Daoy (cell line): ENCODE measurements at places on chromosomes 11 and 22.

DNA sequence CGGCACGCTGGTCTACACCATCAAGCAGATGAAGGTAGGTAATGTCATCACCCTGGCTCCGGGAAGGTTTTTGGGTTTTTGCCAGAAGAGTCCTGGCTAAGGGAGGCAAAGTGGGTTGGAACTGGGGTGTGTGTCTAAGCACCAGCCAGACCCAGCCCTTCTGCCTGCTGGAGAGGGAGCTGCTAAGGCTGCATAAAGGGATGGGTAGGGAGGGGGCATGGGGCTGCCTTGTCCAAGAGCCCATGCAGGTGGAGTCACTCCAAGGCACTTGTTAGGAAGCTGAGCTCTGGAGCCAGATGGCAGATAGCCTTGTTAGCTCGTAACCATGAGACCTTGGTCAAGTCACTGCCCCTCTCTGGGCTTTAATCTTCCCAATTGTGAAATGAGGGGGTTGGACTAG lies 48.0 kb downstream of the TIMP3 start:
- DNase-seq = no peak

GRCh38 chr11:27420722-27421572 lies 51.6 kb downstream of the LGR4 start:
- no peak for DNase-seq

- DNase-seq = no peak
These were observed 7.1 kb upstream of the MGAT3 start for GRCh38 chr22:39449708-39450107.

GRCh38 chr11:38461751-38462150 lies 1863.7 kb upstream of the RAG2 start:
- DNase-seq = no peak

- peak; percentile 65 for DNase-seq
These were observed 130.5 kb upstream of the C11orf58 start for GRCh38 chr11:16607675-16608644.

GRCh38 chr22:28072066-28072465 lies 153.0 kb upstream of the PITPNB start:
- DNase-seq = peak; percentile 35

DNA sequence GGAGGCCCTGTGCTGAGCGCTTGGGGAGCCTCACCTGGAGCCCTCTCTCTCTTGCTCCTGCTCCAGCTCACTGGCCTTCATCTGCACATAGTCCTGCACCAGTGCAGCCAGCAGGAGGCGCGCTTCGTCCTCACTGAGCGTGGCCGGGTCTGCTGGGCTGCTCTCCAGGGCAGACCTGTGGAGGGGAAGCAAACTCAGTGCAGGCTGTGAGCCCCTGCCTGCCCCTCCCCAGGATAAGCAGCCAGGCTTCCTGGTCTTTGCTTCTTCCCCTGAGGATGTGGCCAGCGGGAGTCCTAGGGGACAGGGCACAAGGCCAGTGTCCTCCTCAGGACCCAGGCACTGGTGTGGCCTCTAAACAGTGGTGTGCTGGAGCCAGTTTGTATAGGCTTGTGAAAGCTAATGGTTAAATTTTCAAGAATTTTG lies 2.2 kb downstream of the CALCA start:
- DNase-seq = peak; percentile 40

DNA sequence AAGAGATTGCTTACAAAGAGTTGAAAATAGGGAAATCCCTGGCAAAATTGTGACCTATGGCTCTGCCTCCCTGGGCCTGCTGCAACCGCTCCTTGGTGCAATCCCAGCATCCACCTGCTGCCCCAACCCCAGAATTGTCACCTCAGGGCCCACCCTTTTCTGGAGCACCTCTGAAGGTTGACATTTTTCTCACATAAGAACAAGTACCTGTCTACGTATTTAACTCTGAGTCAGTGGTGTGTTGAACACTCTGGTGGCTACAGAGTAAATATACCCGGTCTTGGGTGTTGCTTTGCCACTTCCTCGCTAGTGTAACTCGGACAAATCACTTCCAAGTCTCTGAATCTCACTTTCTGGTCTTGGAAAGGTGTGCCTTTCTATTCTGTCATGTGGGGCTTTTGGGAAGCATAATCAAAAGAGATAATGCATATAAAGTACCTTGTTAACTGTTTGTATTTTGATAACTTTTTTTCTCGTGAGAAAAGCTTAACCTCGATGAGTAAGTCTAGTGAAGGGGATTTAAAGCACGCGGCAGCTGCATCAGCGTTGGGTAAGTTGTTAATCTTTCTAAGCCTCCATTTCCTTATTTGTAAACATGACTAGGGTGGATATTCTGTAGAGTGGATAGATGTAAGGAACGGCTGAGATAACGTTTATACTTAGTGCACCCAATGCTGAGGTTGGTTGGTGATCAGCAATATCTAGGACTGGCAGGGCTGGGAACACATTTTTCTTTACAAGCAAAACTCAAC lies 881.2 kb downstream of the OPCML start:
- no peak for DNase-seq

GRCh38 chr11:23013509-23013908 lies 153.2 kb upstream of the CCDC179 start:
- DNase-seq = no peak

DNA sequence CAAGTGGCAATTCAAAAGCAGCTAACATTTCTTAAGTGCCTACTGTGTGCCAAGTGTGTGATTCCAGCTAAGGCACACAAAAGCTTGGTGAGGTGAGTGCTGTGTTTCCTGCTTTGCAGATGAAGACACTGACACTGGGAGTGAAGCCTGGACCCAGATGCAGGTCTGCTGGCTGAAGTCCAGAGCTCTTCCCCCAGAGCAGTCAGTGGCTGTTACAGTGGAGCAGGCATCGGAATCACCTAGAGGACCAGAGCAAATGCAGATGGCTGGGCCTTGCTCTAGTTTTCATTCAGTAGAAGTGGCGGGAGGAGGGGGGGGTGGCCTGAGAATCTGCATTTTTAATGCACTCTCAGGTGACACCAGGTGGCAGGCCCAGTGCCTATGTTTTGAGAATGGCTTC lies 342.3 kb downstream of the CADM1 start:
- DNase-seq = no peak

DNA sequence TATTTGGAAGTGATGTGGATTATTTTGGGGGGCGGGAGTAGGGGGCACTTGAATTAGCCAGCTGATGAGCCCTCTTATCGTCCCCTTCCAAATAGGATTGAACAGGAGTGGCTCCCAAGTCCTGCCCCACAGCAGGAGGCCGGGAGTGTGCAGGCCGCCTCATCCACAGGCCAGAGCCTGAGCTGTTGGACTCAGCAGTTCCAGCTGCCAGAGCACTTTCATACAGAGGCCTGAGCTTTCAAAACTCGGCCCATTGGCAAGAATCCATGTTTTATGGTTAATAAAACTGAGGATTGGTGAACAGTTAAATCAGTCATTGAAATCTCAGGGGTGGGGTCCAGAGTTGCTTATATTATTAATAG lies 9.6 kb downstream of the FAM118A start:
- DNase-seq = peak; percentile 54
